ENCODE measurements at places on chromosomes 2 and 18.

GRCh38 chr2:98027538-98027937 lies 31.8 kb upstream of the TMEM131 start:
- DNase-seq: no peak

GRCh38 chr18:63603772-63604171 lies 16.6 kb downstream of the SERPINB13 start:
- peak; percentile 88 for DNase-seq

GRCh38 chr2:23350792-23351355 lies 34.1 kb upstream of the KLHL29 start:
- no peak for DNase-seq

DNA sequence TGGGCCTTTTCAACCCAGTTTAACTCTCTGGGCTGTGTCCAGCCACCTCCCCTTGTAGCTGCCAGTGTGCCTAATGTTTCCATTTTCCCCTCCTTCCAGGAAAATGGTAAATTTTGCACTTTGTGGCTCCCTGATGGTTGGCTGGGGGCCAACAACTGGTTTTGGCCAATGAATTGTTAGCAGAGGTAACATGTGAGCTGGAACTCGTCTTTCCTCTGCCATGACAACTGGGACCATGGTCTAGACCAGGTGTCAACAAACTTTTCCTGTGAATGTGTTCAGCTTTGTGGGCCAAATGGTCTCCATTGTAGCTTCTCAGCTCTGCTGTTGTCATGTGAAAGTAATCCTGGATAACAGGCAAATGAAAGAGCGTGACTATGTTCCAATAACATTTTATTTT lies 87.2 kb downstream of the DDX1 start:
- no peak for DNase-seq

DNA sequence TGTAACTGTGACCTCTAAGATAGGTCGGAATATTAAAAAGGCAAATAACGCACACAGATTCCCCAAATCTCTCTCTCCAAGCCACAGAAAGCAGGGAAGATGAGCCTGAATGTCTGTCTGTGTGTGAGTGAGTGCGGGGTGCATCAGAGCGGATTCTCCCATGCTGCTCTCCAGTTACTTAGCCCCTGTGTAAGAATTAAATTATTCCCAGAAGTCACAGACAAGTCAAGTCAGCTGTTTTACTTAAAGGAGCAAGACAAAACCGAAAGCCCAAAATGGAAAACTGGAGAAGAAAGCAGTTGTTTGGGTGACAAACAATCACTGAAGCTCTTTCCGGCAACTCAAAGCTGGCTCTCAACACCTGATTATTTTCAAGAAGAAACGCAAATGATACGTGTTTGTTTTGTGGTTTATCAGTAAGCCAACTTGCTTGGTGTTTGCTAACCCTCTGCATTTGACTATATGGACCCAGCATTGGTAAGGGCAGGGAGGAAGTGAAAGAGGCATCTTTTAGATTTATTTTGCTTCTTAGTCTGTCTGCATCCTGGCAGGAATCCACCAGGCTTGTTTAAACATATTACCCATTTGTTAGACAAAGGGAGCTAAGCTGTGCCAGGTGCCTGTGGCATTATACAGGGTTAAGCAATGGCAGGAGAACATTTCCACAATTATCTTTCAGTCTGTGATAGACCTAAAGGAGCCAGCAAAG lies 121.5 kb upstream of the CREB1 start:
- DNase-seq: peak; percentile 96

DNA sequence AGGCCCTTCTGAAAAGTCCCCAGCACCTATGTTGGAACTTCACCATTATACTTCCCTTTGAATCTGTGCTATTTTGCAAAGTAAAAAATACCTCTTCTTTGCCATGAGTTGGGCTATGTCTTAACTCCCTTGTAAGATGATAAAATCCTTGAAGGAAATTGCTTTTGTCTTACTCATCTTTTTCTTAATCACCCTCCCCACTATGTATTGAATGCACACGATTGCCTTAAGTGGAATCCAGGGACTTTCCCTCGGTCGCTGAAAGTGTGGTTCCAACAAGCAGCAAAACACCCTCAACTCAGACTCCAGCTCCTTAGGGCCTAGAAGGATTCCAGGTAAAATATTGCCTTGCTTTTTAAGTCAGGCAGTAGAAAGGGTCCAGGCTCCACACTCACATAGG lies 173.2 kb upstream of the ARL4C start:
- DNase-seq: peak; percentile 93

GRCh38 chr2:120499784-120500495 lies 154.0 kb downstream of the INHBB start:
- peak; percentile 43 for DNase-seq

DNA sequence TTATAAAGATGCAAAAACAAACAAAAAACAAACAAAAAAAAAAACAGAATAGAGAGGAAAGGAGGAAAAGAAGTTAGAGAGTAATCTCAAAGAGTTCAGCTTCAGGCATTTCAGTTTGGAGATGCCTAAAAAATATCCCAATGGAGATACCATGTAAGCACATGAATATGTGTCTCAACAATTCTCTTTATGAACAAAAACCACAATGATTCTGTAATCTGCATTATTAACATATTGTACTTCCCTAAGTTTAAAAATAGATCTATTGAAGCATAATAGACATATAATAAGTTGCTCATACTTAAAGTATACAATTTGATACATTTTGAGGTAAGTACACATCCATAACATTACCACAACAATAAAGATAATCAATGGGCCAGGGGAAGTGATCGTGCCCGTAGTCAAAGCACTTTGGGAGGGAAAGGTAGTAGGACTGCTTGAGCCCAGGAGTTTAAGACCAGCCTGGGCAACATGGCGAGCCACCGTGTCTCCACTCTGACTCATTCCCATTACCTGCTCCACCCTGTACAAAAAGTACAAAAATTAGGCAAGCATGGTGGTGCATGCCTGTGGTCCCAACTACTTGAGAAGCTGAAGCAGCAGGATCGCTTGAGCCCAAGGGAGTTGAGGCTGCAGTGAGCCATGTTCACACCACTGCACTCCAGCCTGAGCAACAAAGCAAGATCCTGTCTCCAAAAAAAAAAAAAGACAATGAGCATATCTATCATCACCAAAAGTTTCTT lies 158.9 kb downstream of the ATAD2B start:
- peak; percentile 72 for DNase-seq

Data from epithelial cell of esophagus (primary cell).